ENCODE measurements at places on chromosomes 6 and 20. TPM values are rescaled to one million over a fixed set of nuclear protein-coding genes. Genes with fewer than 3 reads are reported as not detected.

CSTF1 gene
- total RNA-seq = 39.5 TPM

DNMT3B gene
- total RNA-seq = 4.6 TPM

KIAA1755 gene
- total RNA-seq = 0.14 TPM

GABRR1 gene
- total RNA-seq = not detected

HTR1B gene
- not detected for total RNA-seq

MAN1A1 gene
- 0.05 TPM for total RNA-seq

VGLL2 gene
- total RNA-seq = not detected

RBM24 gene
- total RNA-seq = 9.3 TPM

KLHDC3 gene
- total RNA-seq = 34.3 TPM

SLC23A2 gene
- 17.9 TPM for total RNA-seq

TFEB gene
- total RNA-seq = 5.9 TPM

SMOC2 gene
- total RNA-seq = not detected

ADRM1 gene
- 177 TPM for total RNA-seq

ABHD16B gene
- total RNA-seq = not detected

EDEM2 gene
- total RNA-seq = 40.2 TPM

GPR63 gene
- 0.61 TPM for total RNA-seq

OPN5 gene
- total RNA-seq = not detected

SOBP gene
- 1.1 TPM for total RNA-seq

KHDC1 gene
- total RNA-seq = 3.8 TPM

IL17A gene
- total RNA-seq = not detected

TGM3 gene
- total RNA-seq = not detected

CST2 gene
- total RNA-seq = 0.44 TPM

KIF6 gene
- 0.48 TPM for total RNA-seq

STMND1 gene
- not detected for total RNA-seq

SCAF8 gene
- 21.5 TPM for total RNA-seq

KCNQ2 gene
- total RNA-seq = 0.50 TPM

OR2H1 gene
- total RNA-seq = not detected

SLC32A1 gene
- total RNA-seq = not detected

ABCF1 gene
- 55.3 TPM for total RNA-seq

IL20RA gene
- not detected for total RNA-seq

PEX3 gene
- 11.7 TPM for total RNA-seq

MARCKS gene
- 20.5 TPM for total RNA-seq

SLC22A3 gene
- 35.7 TPM for total RNA-seq

All from A549 treated with CpdA at 1 μM for 4 hours (cell line).